ENCODE measurements at places on chromosomes 2 and 18.

- no peak for DNase-seq
Observed at GRCh38 chr2:241821460-241822263, 12.7 kb downstream of the NEU4 start.

GRCh38 chr2:206160125-206160806 lies 571 bp downstream of the EEF1B2 start:
- DNase-seq: no peak

DNA sequence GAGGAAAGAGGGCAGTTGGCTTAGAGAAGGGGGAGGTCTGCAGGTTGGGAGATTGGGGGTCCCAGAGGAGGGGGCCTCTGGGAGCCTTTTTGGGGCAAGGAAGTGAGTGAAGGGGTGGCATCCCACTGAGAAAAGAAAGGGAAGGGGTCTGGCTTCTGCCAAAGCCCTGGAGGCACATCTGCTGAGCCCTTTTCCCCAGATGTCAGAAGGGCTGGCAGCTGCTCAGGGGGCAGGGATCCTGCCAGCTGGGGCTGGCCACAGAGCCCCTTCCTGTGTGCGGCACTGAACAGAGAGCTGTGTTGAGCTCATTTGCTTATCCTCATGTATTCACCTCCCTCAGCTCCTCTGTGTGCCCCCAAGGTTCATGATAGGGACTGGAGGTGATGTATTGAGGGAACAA lies 54.5 kb downstream of the APOB start:
- no peak for DNase-seq

DNA sequence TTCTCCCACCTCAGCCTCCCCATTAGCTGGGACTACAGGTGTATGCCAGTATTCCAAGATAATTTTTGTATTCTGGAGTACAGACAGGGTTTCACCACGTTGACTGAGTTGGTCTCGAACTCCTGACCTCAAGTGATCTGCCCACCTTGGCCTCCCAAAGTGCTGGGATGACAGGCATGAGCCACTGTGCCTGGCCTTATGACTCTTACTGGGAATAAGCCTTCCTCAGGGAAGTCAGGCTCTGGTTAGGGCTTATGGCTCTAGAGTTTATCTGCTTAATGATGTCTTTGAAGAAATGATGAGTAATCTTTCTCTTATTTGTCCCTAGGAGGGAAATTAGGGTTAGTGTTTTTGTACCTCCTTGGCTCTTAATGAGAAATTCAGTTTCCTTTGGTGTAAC lies 187.7 kb downstream of the FAM210A start:
- DNase-seq: no peak

GRCh38 chr2:196183172-196183473 lies 11.7 kb upstream of the STK17B start:
- DNase-seq: no peak

GRCh38 chr2:104856086-104856972 lies 2.4 kb downstream of the POU3F3 start:
- DNase-seq: no peak

DNA sequence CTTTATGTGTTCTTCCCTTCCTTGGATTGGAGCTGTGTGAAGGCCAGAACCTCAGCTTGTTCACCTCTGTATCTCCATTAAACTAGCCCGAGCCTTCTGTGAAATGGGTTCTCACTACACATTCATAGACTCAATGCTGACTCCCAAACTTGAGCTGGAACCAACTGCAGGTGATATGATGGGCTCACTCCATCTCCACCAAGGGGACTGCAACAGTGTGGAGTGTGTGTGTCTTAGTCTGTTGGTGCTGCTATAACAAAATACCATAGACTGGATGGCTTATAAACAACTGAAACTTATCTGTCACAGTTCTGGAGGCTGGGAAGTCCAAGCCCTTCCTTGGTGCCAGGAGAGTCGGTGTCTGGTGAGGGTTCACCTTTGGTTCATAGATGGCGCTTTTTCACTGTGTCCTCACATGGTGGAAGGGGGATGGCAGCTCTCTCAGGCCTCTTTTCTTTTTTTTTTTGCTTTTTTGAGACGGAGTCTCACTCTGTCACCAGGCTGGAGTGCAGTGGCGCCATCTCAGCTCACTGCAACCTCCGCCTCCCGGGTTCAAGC lies 94.2 kb upstream of the MAP4K3 start:
- no peak for DNase-seq

DNA sequence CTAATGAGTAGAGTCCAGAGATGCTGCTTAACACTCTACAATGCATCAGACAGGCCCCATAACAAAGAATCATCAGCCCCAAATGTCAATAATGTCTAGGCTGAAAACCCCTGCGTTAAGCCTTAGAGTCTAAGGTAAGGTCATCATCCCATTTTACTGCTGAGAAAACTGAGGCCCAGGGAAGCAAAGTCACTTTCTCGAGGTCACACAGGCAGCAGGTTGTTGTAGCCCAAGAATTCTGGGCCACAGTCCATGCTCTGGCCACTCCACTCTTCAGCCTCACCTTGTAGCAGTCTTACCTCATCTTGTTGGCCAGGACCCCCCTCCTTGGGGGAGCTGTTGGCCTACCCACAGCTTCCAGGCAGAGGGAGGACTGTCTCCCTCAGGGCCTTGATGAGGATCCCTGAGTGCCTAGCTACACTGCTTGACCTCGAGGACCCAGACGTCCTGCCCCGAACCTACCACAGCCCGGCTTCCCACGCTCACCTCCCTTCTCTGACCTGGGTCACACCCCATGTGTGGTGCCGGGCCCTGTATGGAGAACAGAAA lies 54.4 kb downstream of the SMAD7 start:
- no peak for DNase-seq

DNA sequence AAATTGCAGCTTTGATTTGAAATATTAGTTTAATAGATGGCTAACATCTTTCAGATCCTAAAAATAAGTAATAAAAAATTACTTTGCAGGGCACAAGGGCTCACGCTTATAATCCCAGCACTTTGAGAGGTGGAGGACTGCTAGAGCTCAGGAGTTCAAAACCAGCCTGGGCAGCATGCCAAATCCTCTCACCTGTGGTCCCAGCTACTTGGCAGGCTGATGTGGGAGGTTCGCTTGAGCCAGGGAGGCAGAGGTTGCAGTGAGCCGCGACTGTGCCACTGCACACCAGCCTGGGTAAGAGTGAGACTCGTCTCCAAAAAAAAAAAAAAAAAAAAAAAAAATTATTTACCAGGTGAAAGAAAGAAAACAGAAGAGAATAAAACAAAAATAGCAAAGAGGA lies 449.8 kb downstream of the NRXN1 start:
- no peak for DNase-seq

- DNase-seq: no peak
Observed at GRCh38 chr18:35770376-35771014, 189.0 kb downstream of the GALNT1 start.

GRCh38 chr2:241903121-241904010 lies 33.8 kb downstream of the RTP5 start:
- DNase-seq: no peak

DNA sequence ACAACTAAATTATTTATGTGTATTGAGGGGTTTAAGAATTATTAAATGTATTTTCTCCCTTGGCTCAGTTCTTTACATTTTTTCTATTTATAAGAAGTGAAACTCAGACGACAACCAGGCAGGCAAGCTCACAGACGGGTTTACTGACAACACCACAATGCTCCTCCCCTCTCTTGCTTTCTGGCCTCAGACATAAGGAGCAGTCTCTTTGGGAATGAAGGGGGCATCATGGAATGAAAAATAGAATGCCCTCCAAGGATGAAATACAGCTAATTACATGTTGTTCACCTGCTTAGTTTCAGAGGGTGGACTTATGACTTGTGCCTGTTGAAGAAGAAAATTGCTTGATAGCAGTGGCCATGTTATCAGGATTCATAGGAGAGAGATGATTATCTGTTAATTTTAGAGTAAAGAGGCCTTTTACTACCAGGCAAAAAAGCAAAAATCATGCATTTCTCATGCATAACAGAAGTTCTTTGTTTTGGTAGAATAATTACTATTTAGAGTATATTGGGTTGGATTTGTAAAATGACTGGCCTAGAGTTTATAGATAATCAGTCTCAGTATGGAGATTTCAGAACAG lies 172.1 kb upstream of the LRRTM1 start:
- no peak for DNase-seq

- DNase-seq: no peak
Observed at GRCh38 chr2:208570851-208571763, 164.5 kb downstream of the PTH2R start.

GRCh38 chr2:74457129-74457548 lies 1.1 kb upstream of the WBP1 start:
- no peak for DNase-seq

GRCh38 chr2:99255491-99256318 lies at the start of gene LYG2:
Gene LYG2, minus strand, starts transcription at chr2:99255666. Its CDS starts 1,406 bp downstream, at chr2:99254260.
- no peak for DNase-seq

- DNase-seq: no peak
Observed at GRCh38 chr18:68548904-68549870, 165.7 kb downstream of the TMX3 start.

DNA sequence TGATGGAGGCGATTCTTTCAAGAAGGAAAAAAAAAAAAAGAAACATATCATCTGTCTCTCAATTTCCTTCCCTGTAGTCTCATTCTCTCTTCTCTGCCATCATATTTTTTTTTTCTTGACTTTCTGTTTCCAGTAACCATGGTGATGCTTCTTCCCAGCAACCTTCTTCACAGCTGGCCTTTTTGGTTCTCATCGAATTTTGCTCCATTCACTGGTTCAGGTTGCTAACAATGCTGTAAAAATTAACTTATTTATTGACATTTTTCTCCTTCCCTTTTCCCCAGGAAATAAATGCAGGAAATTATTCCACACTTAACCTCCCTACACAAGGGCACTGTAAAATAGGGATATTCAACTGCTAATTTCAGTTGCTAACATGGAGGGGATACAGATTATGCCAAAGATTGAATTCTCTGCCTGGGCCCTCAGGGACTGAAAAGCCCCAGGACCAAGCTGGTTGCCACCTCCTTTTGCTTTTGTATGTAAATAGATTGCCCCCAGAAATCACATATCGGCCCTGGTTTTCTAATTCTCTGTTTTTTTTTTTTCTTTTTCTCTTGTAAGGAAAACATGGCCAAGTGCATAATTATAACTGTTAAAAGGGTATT lies 154.7 kb downstream of the MAP2 start:
- DNase-seq: no peak

- DNase-seq: no peak
Observed at GRCh38 chr2:51559026-51559425, 527.1 kb upstream of the NRXN1 start.

GRCh38 chr2:165240916-165241315 lies 1.7 kb downstream of the SCN2A start:
- DNase-seq: no peak

- DNase-seq: no peak
Observed at GRCh38 chr2:101415220-101415619, 27.9 kb upstream of the CREG2 start.

- no peak for DNase-seq
Observed at GRCh38 chr2:122307763-122308162, 552.3 kb downstream of the TSN start.

DNA sequence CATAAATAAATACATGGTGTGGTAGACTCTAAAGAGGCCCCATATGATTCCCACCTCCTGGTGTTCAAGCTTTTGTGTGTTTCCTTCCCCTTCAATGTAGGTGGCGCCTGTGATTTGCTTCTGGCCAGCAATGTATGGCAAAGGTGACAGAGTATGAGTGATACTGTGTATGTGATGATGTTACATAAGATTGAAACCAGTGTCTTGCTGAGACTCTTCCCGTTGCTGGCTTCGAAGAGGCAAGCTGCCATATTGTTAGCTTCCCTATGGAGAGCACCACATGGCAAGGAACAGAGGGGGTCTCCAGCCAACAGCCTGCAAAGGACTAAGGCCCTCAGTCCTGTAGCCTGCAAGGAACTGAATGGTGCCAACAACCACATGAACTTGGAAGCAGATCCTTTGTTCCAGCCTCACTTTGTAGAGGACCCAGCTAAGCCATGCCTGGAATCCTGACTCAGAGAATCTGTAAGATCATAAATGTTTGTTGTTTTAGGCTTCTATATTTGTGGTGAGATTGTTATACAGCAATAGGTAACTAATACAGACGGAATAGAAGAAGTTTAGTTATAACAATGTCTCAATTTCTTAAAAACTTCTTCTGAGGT lies 1.7 kb upstream of the SMAD4 start:
- no peak for DNase-seq

GRCh38 chr18:58569490-58569911 lies 59.4 kb downstream of the ALPK2 start:
- DNase-seq: no peak

DNA sequence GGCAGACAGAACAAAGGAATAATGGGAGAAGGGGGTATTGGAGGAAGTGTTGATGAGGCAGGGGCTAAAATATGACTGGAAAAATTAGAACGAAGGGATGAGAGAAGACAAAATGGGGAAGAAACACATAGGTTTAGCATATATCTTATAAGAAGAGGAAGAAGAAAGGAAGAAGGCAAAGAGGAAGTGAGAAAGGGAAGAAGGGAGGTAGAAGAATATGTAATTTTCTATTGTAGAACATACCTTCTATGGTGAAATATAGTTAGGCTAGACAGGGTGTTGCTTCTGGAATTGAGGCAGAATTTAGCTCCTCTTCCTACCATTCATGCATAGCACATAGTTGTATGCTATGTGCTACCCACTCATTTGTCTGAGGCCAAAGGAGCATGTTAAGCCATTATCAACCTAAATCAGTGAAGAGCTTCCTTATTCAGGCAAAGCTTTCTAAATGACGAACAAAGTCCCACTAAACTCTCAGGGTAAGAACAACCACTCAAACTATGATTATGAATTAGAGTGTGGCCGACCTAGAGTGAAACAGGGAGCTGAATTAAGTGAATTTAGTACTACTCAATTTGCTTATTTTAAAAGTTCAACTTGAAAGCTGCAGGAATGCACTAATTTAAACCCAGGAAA lies 180.9 kb upstream of the GALNT5 start:
- DNase-seq: no peak

- DNase-seq: no peak
Observed at GRCh38 chr2:134276381-134277172, 22.7 kb downstream of the MGAT5 start.

GRCh38 chr18:59141294-59142068 lies 1.8 kb downstream of the SEC11C start:
- DNase-seq: no peak

DNA sequence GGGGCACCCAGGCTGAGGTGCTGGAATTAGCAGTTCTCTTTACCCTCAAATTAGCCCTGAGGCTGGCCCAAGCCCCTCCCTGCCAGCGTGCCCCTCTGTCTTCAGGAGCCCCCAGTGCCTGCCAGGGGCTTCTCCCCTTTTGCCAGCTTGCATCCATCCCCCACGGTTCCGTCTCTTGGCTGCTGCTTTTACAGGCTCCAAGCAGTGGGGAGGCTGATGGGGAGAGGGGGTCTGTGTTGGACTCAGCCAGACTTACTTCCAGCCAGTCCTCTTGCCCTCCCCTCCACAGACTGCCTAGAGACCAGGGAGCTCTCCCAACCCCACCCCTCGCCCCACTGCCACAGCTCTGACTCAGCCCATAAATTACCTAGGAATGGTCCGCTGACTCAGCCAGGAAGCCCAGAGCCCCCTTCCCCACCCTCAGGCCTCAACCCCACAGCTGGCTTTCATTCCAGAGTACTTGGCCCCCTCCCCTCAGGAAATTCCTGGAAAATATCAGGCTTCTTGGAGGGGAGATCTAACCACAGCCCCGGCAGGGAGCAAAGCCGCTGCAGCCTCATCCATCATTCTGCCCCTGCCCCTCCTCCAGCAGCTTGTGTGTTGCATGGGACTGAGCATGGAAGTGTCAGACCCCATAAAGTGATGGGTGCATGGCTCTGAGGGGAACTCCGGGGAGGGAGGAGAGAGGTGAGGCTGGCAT lies 184.6 kb downstream of the ZFP36L2 start:
- DNase-seq: peak; percentile 94

GRCh38 chr2:168541858-168542257 lies 85.8 kb downstream of the CERS6 start:
- DNase-seq: no peak
